ENCODE measurements at places on chromosomes 5 and 9.

DNA sequence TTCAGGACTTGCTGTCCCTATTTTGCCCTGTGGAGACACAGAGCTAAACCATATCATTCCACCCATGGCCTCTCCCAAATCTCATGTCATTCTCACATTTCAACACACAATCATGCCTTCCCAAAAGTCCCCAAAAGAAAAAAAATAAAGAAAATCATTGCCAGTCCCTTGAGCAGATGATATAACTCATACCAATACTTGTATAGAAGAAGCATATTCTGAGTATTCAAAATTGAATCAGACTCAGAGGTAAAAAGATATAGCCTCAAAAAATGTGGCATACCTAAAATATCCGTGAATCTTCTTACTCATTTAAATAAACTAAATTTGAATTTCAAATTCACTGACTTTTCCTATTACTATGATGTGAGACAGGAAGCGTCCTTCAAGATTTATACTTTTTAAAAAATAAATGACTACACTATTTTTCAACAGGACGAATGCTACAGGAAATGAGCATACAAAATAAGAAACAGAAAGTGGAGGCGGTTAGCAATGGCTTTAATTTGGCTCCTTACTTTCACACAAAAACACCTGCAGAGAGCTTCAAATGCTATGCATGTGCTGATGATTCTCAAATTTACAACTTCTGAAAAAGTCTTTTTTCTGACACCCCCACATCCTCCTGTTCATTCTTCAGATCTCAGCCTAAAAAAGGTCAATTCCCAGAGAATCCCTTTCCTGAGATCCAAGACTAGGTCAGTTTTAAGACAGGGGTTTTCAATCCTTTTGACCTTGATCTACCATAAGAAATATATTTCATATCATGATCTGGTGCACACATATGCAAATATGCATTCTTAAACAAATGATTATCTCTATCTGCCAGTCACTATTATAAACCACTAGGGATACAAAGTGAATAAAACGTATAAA, 39.6 kb upstream of the DMXL1 start:
- no peaks in the 10 kb centered on the region for H3K27me3 ChIP-seq
- H3K4me1 ChIP-seq: no peaks in the 10 kb centered on the region
- H3K4me3 ChIP-seq: no peak overlapping the region

DNA sequence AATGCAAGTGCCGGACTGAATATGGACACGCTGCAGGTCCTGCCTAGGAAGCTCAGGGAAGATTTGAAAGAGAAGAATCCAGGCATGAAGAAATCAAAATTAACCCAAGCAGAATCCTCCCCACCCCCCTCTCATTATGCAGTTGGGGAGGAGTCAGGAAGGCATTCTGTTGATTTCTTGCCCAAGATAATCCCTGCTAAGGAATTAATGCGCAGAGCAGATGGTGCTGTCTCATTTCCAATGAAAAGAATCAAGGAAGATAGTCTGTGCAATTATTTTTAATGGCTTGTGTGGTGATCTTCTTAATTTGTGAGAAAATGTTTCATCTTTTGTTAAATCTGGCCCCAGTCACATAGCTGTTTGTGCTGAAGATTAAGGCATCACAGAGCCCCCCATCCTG, 145.0 kb downstream of the ZNF462 start:
- H3K4me3 ChIP-seq: no peak overlapping the region
- no peak overlapping the region for H3K27ac ChIP-seq
- H3K27me3 ChIP-seq: no peaks in the 10 kb centered on the region
- no peak for DNase-seq
- peaks cover 35% of the 10 kb centered on the region for H3K36me3 ChIP-seq

- no peaks in the 10 kb centered on the region for H3K4me1 ChIP-seq
- peaks cover 7% of the 10 kb centered on the region for H3K27me3 ChIP-seq
These were observed 4.4 kb upstream of the ZNF484 start for GRCh38 chr9:92882276-92882675.

DNA sequence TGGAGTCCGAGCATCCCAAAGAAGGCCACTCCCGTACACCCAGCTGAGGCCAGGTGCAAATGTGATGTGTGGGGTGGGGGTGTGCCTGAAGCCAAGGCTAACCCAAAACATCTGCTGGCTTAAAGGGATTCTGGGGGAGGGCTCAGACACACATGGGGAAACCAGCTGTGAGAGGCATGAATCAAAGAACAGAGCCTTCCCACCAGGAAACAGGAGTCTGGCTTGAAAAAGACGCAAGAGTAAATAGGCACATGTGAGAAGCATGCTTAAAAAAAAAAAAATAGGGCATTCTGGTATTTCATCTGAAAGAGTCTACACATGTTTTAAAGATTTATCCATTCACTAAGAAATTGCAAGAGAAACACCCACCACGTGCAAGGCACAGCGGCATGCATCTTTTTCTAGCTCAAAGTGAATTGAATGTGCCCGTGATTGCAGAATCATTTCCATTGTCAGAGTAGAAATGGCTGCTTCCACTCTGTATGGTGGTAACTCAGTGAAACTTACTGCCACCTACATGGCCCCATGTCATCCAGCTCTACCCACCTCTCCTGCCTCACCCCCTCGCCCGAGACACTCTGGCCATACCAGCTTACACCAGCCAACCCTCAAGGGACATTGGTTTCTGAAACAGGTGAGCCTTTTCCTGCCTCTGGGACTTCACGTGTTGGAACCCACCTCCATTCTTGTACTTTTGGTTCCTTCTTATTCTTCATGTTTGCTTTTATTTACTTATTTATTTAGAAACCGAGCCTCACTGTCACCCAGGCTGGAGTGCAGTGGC, 71.5 kb downstream of the SEMA5A start:
- H3K4me3 ChIP-seq: no peak overlapping the region
- no peaks in the 10 kb centered on the region for H3K36me3 ChIP-seq
- H3K27me3 ChIP-seq: no peaks in the 10 kb centered on the region
- DNase-seq: no peak
- no peaks in the 10 kb centered on the region for H3K4me1 ChIP-seq

- H3K36me3 ChIP-seq: no peaks in the 10 kb centered on the region
- no peaks in the 10 kb centered on the region for H3K27me3 ChIP-seq
- H3K4me3 ChIP-seq: no peak overlapping the region
These were observed 177.3 kb downstream of the RAB3C start for GRCh38 chr5:58760222-58760621.
